ENCODE measurements at places on chromosomes 13 and 19.

DNA sequence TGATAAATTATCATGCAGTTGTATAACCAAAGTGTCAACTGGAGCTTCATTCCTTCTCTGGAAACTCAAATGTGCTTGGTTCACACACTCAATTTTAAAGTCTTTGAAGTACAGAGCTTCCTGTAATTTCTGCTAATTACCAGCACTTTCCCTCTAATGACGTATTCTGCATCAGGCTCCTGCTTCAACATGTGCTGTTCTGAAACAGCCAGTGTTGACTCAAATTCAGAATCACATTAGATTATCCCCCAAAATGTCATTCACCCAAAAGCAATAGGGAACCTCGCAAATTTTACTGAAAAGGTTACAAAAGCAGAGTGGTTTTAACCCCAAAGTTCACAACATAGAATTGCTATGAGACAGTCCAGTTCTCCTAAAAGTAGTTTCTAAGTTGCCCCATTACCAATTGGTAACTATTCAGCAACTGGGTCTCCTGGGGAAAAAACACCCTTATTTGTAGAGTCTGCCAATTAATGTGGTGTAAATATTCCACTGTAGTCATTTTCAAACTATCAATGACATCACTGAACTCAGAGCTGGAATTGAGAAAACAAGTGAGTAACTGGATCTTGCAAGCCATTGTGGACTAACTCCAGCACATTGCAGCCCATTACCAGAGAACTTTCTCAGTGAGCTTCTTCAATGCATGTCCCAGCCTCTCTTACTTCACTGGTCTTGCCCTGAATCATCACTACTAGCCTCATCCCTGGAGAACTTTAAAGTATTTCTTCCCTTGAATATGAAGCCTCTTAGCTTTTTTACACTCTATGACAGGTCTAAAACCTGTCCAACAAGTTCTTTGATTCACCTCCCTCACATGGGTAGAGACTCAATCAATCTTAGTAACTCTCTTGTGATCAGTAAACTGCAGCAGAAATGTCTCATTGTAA, 955.4 kb downstream of the EFNB2 start:
- no peaks in the 10 kb centered on the region for H3K4me1 ChIP-seq
- H3K36me3 ChIP-seq: no peaks in the 10 kb centered on the region
- H3K27me3 ChIP-seq: no peaks in the 10 kb centered on the region
- H3K27ac ChIP-seq: no peak overlapping the region
- no peak for DNase-seq
- H3K4me3 ChIP-seq: no peak overlapping the region

- H3K27me3 ChIP-seq: no peaks in the 10 kb centered on the region
- peak; percentile 51 for DNase-seq
- peaks cover 22% of the 10 kb centered on the region for H3K4me1 ChIP-seq
- no peak overlapping the region for H3K4me3 ChIP-seq
- H3K27ac ChIP-seq: no peak overlapping the region
Observed at GRCh38 chr13:49828453-49828852, 36.0 kb upstream of the KPNA3 start.

DNA sequence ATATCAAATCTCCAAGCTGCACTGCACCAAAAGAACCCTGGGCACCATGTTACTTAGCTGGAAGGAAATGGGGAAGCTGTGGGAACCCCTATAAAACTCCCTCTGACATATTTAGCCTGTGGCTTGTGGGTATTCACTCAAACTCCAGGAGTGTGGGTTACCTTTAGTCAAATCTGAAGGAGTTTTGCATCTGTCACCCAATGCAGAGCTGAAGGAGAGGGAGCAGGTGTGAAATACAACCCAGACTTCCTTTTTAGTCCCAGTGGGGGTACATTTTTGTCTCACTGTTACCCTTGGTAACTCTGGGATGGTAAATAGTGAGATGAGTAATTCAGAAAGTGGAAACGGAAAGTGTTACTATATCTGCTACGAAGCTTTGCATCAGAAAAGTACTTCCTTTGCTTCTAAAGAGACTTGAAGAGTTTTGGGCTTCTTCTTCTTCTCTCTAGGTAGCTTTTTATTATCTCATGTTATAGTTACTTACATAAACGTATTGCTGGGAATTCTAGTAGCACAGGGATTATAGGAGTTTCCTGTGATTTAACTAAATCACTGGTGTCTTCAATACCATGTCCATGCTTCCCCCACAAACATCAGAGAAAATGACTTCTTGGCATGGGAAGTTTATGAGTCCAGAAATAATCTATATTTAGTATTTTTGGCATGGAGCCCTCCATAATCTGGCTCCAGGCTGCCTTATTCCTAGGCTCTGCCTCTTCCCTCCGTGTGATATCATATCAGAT, 105.9 kb downstream of the AKAP11 start:
- DNase-seq: peak; percentile 90
- H3K4me1 ChIP-seq: peaks cover 20% of the 10 kb centered on the region
- no peak overlapping the region for H3K4me3 ChIP-seq
- H3K27ac ChIP-seq: no peak overlapping the region
- no peaks in the 10 kb centered on the region for H3K36me3 ChIP-seq

DNA sequence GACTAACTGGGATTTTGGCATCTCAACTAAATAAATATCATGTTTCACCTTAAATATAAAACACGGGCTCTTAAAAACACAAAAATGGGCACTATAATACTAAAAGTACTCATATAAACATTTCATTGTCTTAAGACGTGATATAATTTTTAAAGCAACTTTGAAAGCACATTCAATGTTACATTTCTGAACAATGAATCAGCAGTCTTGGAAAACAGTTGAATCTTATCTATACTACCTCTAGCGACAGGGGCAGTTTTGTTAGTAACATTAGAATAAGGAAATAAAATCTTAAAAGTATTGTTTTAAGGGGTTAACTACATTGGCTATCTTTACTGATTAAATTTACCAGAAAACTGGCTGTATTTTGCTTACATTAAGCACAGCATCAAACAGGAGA, 156.9 kb downstream of the UGGT2 start:
- no peak for DNase-seq
- H3K4me1 ChIP-seq: no peaks in the 10 kb centered on the region
- peaks cover 2% of the 10 kb centered on the region for H3K36me3 ChIP-seq
- no peak overlapping the region for H3K27ac ChIP-seq

Data from common myeloid progenitor, CD34-positive (primary cell).